ENCODE measurements at places on chromosomes 16 and 17.

GRCh38 chr17:15503731-15504130 lies 36.3 kb upstream of the CDRT4 start:
- no peak for DNase-seq

DNA sequence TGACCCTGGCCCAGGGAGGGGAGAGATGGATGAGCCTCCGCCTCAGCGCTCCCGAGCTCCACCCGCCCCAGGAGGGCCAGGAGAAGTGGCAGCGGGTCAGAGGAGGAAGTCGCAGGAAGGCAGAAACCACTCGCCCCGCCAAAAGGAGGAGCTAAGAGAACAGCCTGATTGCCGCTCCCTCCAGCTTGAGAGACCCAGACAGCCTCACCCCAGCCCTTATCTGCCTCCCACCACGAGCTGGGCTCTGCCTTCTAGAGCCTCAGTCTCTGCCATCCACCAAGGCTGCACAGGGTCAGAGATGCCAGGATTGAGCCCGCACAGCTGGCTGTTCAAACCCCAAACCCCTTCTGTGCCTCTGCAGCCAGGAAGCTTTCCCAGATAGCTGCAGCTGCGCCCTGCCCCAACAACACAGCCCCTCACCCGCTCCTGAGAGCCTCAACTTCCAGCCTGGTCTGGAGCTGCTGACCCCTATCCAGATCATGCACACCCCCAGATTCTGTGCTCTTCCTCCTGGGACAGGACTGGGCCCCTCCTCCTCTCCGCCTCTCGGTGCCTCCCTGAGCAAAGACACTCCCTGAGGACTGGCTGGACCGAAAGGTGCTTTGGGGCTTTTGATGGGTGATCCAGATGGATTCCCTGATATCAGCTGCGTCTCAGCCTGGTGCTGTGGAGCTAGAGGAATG lies 1.0 kb upstream of the ATP2A3 start:
- peak; percentile 92 for DNase-seq

DNA sequence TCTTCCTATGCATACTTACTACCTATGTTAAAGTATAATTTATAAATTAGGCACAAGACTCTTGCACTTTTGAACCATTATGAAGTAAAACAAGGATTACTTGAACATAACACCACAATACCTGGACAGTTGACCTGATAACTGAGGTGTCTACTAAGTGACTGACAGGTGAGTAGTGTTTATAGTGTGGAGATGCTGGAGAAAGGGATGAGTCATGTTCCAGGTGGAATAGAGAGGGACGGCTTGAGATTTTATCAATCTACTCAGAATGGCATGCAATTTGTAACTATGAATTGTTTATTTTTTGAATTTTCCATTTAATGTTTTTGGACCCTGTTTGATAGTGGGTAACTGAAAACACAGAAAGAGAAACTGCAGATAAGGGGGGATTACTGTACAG lies 287.6 kb downstream of the MAP2K6 start:
- DNase-seq: no peak

GRCh38 chr17:79835470-79835899 lies 3.8 kb downstream of the CBX4 start:
- DNase-seq: peak; percentile 87

GRCh38 chr16:73565263-73565662 lies 517.3 kb upstream of the ZFHX3 start:
- peak; percentile 38 for DNase-seq

DNA sequence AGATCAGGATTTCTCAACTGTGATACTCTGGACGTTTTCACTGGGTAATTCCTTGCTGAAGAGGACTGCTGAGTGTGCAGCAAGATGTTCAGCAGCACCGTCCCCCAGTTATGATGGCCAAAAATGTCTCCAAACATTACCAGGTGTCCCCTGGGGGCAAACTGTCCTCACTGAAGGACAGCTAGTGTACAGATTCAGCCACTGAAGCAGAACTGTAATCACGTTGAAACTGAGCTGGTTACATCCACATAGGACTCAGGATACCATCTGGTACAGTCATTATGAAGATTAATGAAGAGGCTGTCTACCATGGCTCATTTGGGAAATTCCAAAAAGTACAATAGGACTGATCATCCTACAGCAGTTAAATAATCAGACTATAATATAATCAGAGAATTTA lies 43.3 kb upstream of the GINS3 start:
- no peak for DNase-seq

DNA sequence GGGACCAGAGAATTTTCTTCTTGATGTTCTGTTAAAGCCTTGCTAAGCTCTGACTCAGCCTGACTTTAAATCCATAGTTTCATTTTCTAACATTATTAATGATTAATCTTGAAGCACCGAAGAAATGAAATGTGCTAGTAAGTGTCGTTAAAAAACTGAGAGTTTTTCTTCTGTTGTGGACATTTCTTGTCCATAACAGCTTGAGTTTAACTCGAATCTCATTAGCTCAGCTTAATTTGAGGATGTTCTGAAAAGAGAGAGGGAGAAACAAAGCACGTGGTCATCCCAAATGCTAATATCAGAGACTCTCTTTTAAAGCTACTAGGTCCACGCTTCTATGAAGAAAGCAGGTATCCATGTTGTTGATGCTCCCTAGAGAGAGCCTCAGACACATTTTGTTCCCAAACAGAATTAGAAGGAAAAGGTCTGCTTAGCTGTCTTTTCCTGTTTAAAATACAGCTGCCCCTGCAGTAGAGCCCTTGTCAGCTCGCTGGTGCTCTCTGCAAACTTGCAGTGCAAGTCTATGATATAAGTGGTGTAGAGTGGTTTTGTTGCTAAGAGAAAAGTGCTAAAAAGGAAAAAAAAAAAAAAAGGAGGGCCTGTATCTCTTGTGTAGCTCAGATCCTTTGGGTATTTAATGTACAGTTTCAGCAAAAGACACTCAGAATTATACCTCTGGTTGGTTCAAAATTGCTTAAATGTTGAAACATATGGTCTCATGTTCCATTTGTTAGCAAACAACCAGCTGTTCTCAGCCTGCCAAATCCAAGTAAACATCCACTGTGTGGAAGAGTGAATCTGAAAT lies 191.1 kb upstream of the TBX2 start:
- DNase-seq: no peak

- no peak for DNase-seq
Measured at GRCh38 chr16:50065241-50065623, 538 bp upstream of the HEATR3 start.

- DNase-seq: no peak
Measured at GRCh38 chr16:81602256-81602776, 157.7 kb downstream of the CMIP start.

All from H7 (cell line).